ENCODE measurements at places on chromosomes 7 and 10.

GRCh38 chr7:127158659-127159058, 94.1 kb downstream of the GRM8 start:
- no peak for DNase-seq

DNA sequence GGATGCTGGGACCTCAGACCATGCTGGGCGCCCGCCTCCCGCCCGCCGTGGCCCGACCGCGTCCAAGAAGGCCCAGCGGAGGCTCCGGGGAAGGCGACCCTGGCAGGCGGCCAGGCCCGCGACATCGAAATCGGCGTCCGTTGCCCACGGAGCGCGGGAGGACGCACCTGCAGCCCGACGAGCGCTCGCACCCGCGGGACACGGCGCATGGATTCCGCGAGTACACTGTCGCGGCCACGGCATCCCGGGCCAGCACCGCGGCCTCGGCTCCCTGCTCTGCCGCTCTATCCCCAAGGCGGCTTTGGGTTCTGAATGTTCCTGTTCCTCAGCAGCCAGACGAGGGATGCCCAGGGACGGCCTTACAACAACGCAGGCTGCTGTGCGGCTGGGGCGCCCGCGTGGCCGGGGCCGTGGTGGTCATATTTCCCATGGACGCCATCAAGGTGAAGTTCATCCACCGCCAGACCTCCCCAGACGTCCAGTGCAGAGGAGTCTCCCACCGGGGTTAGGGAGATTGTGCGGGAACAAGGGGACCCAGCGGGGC, 67.5 kb upstream of the ZNF722 start:
- DNase-seq, result no peak

- DNase-seq, result no peak
These were observed 213.6 kb downstream of the CELF2 start for GRCh38 chr10:11231285-11231684.

DNA sequence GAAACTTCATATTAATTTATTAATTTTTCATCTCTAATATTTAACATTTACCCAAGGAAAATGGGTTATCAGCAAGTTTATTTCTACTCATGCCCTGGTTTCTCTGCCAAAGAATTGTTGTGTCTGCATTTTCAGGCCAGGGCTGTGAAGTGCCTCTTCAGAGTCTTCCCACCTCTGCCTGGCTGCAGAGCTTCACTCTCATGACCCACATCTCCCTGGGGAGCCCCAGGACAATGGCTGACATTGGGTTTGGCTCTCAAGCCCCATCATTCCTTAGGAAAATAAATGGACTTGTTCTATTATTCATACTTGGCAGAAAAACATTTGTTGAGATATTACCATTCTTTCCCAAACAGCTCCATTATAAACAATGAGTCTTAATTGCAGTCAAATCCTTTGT, 30.3 kb downstream of the CACNA2D1 start:
- no peak for DNase-seq

DNA sequence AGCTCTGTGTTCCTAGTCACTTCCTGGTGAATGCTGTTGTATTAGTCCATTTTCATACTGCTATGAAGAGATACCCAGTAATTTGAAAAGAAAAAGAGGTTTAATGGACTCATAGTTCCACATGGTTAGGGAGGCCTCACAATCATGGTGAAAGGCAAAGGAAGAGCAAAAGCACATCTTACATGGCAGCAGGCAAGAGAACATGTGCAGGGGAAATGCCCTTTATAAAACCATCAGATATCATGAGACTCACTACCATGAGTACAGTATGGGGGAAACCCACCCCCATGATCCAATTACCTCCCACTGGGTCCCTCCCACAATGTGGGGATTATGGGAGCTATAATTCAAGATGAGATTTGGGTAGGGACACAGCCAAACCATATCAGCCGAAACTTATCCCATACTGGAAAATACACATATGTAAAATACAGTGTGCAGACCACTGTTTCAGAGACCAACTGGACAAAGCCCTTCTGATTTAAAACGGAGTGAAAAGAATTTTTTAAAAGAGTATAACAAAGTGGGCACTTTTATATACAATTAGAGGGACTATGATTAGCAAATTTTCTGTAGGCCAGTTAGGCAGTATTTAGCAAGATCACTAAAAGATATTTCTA, 8.0 kb downstream of the CYREN start:
- DNase-seq, result no peak

DNA sequence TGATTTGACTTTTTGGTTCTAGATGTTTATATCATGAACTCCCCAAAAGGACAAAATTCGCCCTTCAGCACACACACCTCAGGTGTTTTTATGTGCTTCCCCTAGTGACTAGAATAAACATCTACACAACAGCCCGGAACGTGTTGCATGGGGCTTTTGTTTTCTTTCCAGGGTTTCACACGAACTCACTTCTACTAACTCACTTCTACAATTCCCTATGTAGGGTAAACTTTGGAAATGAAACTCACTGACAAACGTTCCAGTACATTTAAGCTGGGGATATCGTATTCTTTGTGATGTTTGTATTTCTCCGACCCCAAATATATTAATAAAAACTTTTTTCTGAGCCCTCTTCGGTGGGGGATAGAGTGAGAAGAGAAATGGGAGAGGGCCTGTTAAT, 1.4 kb downstream of the TRA2A start:
- no peak for DNase-seq

DNA sequence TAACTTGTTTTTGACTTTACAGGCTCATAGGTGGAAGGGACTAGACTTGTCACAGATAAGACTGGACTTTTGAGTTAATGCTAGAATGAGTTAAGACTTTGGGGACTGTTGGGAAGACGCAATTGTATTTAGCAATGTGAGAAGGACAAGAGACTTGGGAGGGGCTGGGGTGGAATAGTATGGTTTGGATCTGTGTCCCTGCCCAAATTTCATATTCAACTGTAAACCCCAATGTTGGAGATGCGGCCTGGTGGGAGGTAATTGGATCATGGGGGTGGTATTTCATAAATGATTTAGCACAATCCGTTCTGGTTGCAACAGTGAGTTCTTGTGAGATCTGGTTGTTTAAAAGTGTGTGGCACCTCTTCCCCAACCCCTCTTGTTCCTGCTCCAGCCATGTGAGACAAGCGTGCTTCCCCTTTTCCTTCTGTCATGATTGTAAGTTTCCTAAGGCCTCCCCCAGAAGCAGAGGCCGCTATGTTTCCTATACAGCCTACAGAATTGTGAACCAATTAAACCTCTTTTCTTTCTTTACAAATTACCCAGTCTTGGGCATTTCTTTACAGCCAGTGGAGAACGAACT, 22.6 kb downstream of the RNF216 start:
- no peak for DNase-seq

- DNase-seq, result no peak
These were observed 45.3 kb downstream of the RASGEF1A start for GRCh38 chr10:43221419-43222209.
